ENCODE measurements at places on chromosomes 1 and 21. TPM values are rescaled to one million over a fixed set of nuclear protein-coding genes. Genes with fewer than 3 reads are reported as not detected.
A peak's percentile ranks its signal among the peaks of the same experiment; 100 is the strongest.

DNA sequence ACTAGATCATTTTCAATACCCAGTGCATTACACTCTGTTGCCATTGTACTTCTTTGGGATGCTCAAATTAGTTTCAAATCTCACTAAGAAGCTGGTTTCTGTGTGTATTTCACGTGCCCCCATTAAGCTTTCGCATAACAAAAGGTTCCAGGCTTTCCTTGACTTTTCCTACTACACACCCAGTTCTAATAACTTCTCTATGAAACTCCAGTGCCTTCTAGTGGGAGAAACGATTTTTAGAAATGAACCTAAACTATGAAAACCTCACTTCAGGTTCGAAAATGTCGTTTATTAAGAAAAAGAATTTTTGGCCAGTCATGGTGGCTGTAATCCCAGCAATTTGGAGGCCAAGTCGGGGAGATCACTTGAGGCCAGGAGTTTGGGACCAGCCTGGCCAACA, 2.8 kb downstream of the CFHR4 start:
- DNase-seq = no peak

The GUCA2B gene
- not detected for total RNA-seq

GRCh38 chr1:45246760-45247159, 40.4 kb upstream of the ZSWIM5 start:
- peak; percentile 90 for DNase-seq

The RNU1-4 gene
- total RNA-seq = under 0.01 TPM

DNA sequence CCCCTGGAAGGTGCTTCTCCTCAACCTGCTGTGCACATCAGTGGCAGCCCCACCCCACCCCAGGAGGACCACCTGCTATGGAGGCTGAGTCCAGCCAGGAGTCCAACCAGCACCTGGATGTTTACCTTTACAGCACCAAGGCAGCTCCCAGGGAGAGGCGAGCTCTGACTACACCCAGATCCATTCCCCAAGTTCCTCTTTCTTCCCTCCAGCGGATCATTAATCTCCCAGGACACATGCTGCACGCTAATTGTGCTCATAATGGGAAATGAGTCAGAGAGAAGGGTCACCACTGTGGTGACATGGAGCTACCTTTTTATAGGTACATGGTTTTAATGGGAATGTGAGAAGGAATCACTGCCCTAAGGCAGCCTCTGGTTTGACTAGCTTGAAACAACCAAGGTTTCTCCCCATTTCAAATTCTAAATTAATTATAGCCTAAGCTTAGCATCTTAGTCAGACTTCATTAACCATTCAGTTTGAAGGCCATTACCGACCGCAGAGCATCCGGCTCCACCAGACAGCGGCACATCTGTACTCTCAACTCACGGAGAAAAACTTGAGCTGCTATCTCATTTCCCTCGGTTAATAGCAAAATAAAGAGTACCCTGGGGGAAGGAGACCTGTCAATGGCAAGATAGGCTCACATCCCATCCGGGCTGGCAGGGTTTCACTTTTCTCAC, 173.1 kb upstream of the GALNT2 start:
- DNase-seq = no peak

DNA sequence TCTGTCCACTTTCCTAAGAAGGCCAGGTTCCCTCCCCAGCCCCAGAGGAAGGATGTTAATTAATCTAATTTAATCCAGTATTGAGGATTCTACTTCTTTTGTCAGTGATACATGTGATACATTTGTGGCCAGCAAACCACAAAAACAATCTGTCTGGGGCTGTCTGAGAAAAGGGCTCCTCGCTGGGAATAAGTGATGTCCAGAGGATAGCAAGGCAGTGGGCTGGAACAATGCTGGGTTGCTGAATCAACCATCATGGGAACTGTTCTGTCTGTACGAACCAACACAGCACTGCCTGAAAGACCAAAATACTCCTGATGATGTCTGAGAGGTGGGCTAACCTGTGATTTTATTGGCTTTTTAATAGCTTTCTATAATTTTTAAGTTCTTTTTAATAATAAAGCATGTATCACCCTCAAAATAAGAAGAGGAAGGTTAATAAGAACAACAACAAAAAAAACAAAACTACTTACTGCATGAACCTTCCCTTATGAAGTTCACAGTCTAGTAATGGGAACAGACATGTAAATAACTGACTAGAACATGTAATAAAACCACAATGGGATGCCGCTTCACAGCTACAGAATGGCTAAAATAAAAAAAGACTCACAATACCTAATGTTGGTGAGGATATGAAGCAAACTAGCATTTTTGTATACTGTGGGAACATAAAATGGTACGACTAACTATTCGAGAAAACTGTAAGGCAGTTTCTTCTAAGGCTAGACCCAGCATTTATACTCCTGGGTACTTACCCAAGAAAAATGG, 11.4 kb upstream of the ADAR start:
- DNase-seq = no peak

DNA sequence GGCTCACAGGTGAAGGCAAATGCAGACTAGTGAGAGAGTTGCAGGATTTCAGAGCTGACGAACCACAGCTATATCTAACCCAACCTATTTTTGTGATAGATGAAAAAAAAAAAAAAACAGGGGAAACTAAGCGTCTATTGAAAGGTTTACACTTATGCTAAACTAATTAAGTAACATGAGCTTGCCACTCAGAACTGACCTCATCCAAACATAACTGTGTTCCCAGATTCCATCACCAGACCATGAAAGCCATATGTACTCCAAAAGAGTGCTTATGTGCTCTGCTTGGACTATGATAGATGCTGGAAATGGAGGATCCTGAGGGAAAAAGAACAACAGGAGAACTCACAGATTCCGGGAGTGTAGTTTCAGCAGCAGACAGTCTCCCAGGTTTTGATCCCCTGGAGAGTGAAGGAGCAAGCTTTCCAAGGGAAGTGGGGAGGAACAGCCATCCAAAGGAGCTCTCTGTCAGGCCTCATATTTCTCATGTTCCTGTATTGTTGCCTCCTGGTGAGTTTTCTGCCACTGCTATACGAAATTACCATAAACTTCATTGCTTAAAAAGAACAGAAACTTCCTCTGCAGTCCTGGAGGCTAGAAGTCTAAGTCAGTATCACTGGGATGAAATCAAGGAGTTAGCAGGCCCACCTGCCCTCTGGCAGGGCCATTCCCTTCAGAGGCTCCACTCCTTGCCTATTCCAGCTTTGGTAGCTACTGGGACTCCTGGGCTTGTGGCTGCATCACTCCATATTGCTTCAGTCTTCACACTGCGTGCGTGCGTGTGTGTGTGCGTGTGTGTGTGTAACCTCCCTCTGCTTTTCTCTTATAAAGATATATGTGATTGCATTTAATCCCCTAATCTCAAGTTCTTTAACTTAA, 38.1 kb downstream of the NIBAN1 start:
- no peak for DNase-seq

The TMEM222 gene
- 31.4 TPM for total RNA-seq

- peak; percentile 67 for DNase-seq
These were observed 67.6 kb downstream of the MAP3K21 start for GRCh38 chr1:233394860-233395717.

The AURKAIP1 gene
- total RNA-seq = 82.0 TPM

The SLAMF7 gene
- not detected for total RNA-seq

- DNase-seq = no peak
These were observed 18.3 kb downstream of the ACKR1 start for GRCh38 chr1:159223004-159223403.

The SLC6A9 gene
- 25.9 TPM for total RNA-seq

DNA sequence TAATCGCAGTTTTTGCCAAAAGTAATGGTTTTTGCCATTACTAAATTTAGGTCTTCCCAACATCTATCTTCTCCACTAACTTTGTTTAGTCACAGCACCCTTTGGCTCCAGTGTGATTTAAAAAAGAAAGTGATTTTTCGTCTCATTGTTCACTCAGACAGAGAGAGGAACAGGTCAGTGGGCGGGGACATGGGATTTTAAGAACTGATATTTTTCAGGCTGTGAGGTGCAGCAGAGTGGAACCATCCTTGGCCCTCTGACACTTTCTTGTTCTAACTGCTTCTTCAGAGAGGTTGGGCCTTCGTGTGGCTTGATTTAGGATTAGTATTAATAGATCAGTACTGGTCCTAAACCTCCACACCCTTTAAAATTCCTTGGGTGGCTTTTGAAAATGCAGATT, 38.8 kb downstream of the CASQ2 start:
- no peak for DNase-seq

The NLRP3 gene
- under 0.01 TPM for total RNA-seq

The PLPP3 gene
- total RNA-seq = 270 TPM

DNA sequence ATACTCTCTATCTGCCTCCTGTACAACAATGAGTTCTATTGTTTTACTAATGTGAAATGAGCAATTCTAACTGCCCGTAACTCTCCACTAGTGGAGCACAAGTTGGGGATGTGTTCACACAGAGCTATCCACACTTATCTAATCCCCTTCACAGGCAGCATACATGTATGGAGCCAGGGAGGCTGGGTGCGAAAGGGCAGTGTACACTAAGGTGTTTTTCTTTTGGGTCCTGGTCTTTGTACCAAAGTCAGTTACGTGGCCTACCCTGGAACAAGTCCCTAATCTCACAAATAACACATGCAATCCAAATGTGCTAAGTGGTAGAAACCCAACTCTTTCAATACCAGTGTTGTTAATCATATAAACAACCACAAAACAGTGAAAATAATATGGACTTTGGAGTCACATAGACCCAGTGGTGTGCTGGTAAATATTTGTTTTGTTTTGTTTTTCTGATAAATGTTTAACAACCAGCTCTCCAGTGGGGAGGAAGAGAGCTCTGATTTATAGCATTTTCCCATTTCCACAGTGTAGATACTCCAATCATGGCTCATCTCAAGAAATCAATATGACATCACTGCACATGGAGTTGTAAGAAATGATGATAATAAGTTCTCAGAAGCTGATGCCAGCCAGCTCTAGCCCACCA, 319.9 kb upstream of the DUSP10 start:
- no peak for DNase-seq

- peak; percentile 39 for DNase-seq
These were observed 234.3 kb upstream of the ADAMTS5 start for GRCh38 chr21:27201197-27201596.

GRCh38 chr1:27341525-27342252, at the start of gene SYTL1:
Gene SYTL1, plus strand, starts transcription at chr1:27342022. Its CDS starts 3,313 bp downstream, at chr1:27345335.
- DNase-seq = peak; percentile 44

GRCh38 chr1:154711416-154711815, 103.4 kb upstream of the ADAR start:
- no peak for DNase-seq

DNA sequence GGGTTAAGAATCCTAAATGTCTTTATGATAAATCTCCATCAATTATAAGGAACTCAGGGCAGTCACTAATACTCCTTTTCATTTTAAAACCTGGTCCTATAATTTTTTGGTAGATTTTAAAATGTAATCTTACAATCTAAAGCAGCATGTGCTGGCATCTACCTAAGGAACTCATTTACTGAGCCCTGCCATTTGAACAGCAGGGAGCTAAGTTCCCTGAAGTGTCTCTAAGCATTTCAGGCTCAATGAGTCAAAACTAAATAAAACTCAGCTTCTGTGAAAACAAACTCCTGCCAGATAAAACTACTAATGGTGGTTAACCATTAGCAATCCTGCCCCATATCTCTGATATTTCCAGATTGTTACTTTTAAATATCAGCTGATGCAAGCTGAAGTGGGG, 1371.8 kb upstream of the PRMT6 start:
- DNase-seq = no peak

GRCh38 chr1:64675718-64676345, 69.0 kb upstream of the RAVER2 start:
- DNase-seq = peak; percentile 54

- DNase-seq = no peak
These were observed 17.4 kb downstream of the CCSAP start for GRCh38 chr1:229325401-229325800.

Data from fibroblast of the aortic adventitia (primary cell).